Small intestine (tissue), 16 donors: ENCODE measurements at places on chromosomes 1 and 21.

DNA sequence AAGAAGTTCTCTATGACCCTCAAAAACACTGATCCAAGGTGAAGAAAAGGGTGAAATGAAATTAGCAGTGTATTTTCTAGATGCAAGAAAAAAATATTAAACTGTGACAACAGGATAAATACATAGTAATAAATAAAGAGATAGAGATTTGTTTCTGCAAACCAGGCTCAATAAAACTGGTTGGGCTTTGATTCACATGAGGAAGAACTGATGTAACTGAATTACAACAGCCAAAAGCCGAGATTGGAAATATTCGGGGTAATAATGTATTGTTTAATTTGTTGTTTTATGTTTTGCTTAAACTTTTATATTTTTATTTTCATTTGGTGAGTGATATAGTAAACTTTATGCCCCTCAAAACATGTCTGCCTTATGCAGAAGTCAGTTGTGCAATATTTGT, 285.0 kb downstream of the BRINP3 start:
- H3K27ac ChIP-seq = no peak overlapping the region
- no peaks in the 10 kb centered on the region for H3K36me3 ChIP-seq
- H3K4me1 ChIP-seq = no peaks in the 10 kb centered on the region
- H3K4me3 ChIP-seq = no peak overlapping the region
- DNase-seq = no peak

GRCh38 chr1:107264007-107264406, 123.2 kb downstream of the NTNG1 start:
- no peak overlapping the region for H3K27ac ChIP-seq
- no peak for DNase-seq
- no peaks in the 10 kb centered on the region for H3K27me3 ChIP-seq
- no peaks in the 10 kb centered on the region for H3K4me1 ChIP-seq
- no peaks in the 10 kb centered on the region for H3K36me3 ChIP-seq

GRCh38 chr1:70617728-70618127, 206.7 kb downstream of the CTH start:
- H3K4me1 ChIP-seq = no peaks in the 10 kb centered on the region
- no peak overlapping the region for H3K4me3 ChIP-seq
- DNase-seq = no peak
- no peaks in the 10 kb centered on the region for H3K36me3 ChIP-seq
- no peak overlapping the region for H3K27ac ChIP-seq

GRCh38 chr1:181257117-181257516, 168.6 kb downstream of the IER5 start:
- H3K4me1 ChIP-seq = no peaks in the 10 kb centered on the region
- H3K27me3 ChIP-seq = peaks cover 2% of the 10 kb centered on the region
- H3K27ac ChIP-seq = no peak overlapping the region
- DNase-seq = no peak
- no peak overlapping the region for H3K4me3 ChIP-seq

DNA sequence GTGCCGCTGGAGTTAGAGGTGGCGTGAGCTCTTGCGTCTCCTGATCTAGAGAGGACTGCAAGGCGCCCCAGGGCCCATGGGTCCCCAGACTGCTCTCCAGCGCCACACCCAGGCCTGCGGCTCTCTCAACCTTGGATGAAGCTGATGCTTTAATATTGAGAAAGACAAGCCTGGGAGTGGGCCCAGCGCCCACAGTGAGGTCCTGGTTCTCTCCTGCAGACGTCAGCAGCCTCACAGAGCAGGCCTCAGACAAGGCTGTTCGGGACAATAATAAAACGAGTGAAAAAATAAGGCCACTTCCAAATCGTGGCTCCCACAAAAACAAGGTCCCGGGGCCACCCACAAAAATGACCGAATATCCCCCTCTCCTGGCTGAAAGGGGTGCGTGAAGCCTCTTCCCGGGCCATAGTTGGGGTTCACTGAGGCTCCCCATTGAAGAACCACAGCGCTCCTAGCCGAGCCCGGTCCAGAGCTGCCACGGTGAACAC, 6.0 kb upstream of the DNMT3L start:
- no peak overlapping the region for H3K4me3 ChIP-seq
- no peak for DNase-seq
- no peaks in the 10 kb centered on the region for H3K4me1 ChIP-seq
